Left ventricle myocardium inferior (tissue), 1 donor: ENCODE measurements at places on chromosomes 4 and X. TPM values are rescaled to one million over a fixed set of nuclear protein-coding genes. Genes with fewer than 3 reads are reported as not detected.

DNA sequence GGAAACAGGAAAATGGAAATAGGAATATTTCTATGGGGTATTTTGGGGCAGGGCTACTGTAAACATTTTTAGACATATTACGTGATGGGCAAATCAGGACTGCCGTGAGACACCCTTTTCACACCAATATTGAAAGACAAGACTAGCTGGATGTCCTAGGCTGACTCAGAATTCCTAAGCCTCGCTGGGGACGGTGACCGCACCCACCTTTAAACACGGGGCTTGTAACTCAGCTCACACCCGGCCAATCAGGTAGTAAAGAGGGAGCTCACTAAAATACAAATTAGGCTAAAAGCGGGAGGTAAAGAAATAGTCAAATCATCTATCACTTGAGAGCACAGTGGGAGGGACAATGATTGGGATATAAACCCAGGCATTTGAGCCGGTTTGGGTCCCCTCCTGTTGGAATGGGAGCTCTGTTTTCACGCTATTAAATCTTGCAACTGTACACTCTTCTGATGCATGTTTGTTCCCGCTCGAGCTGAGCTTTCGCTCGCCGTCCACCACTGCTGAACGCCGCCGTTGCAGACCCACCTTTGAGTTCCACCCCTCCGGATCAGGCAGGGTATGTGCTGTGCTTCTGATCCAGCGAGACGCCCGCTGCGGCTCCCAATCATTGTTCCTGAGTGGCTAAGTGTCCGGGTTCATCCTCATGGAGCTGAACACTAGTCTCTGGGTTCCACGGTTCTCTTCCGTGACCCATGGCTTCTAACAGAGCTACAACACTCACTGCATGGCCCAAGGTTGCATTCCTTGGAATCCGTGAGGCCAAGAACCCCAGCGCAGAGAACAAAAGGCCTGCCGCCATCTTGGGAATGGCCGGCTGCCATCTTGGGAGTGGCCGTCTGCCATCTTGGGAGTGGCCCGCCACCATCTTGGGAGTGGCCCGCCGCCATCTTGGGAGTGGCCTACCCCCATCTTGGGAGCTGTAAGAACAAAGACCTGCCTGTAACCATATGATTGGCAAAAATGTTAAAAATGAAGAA lies 152.6 kb downstream of the CRLF2 start:
- DNase-seq, result no peak

DNA sequence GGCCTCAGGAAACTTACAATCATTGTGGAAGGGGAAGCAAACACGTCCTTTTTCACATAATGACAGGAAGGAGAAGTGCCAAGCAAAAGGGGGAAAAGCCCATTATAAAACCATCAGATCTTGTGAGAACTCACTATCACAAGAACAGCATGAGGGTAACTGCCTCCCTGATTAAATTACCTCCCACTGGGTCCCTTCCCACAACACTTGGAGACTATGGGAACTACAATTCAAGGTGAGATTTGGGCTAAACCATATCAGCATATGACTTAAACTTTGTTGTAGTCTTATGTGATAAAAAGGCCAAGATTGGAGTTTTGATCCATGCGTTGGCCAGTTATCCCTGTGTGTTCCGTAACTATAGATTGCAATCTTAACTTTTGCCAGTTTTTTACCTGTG lies 68.3 kb downstream of the C4orf33 start:
- DNase-seq, result no peak

DNA sequence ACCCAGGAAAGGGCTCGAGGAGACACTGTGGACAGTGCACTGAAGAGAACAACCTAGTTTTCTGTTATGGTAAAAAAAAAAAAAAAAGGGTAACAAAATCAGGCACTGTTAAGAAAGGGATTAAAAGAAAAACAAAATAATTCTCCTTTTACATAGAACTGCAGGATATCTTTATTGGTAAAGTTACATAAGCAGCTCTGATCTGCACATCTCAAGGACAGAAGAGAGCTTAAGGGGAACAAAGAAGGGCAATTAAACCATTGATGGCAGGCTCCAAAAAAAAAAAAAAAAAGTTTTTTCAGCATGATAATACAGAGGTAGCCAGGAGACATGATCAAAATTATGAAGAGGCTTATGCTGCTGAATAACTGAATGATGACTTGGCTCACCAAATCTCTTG lies 85.0 kb downstream of the HDAC8 start:
- no peak for DNase-seq

NPFFR2 gene
- total RNA-seq, result not detected

- no peak for DNase-seq
Observed at GRCh38 chrX:6983207-6983955, 164.1 kb upstream of the STS start.

- no peak for DNase-seq
Observed at GRCh38 chr4:38815885-38816782, 11.5 kb upstream of the TLR1 start.

GRCh38 chr4:124104101-124104500 lies 608.4 kb downstream of the ANKRD50 start:
- no peak for DNase-seq

TMEM31 gene
- not detected for total RNA-seq

DNA sequence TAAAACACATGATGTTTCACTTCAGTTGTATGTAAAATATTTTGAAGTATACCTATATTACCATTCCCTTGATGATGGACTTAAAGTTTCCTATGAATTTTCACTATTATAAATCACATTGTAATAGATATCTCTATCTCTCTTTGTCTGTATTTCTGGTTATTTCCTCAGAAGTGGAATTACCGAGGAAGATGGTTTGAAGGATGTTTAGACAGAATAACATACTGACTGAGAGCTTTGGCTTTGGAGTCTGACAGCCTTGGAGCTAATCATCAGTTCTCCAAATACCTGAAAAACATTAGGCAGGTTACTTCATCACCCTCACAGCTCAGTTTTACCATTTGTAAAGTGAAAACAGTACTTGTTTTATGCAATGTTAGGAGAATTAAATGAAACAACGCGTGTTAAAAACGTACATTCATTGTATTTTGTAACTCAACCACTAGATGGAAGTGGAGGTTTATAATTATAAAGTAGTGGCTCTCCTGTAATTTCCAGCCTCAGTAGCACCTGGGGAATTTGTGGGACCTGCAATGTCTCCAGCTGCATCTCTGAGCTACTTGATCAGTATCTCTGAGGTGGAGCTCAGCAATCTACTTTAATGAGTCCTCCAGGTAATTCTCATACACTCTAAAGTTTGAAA lies 14.3 kb downstream of the JCHAIN start:
- DNase-seq, result no peak

GRCh38 chr4:90318193-90318592 lies 191.0 kb downstream of the CCSER1 start:
- no peak for DNase-seq

NRK gene
- total RNA-seq, result 2.7 TPM

MAGEA2 gene
- not detected for total RNA-seq

DNA sequence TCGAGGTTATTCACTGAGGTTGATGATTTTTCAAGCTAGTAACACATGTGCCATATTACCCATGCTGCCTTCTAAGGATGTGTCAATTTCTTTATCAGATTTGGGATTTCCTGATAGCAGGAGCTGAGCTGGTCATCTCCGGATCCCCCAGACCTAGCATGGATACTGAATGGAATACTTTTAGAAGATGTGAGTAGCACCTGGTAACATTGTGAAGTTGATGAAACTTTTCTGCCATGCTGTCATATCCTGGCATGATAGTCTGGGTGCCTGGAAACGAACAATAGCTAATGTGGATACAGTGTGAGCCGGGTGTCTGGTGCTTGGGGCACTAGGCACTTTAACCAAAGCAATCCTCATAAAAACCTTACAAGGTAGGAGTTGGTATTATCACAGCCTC lies 11.0 kb upstream of the CYTL1 start:
- DNase-seq, result no peak

GRCh38 chr4:153520801-153521329 lies 54.7 kb downstream of the TMEM131L start:
- no peak for DNase-seq

DNA sequence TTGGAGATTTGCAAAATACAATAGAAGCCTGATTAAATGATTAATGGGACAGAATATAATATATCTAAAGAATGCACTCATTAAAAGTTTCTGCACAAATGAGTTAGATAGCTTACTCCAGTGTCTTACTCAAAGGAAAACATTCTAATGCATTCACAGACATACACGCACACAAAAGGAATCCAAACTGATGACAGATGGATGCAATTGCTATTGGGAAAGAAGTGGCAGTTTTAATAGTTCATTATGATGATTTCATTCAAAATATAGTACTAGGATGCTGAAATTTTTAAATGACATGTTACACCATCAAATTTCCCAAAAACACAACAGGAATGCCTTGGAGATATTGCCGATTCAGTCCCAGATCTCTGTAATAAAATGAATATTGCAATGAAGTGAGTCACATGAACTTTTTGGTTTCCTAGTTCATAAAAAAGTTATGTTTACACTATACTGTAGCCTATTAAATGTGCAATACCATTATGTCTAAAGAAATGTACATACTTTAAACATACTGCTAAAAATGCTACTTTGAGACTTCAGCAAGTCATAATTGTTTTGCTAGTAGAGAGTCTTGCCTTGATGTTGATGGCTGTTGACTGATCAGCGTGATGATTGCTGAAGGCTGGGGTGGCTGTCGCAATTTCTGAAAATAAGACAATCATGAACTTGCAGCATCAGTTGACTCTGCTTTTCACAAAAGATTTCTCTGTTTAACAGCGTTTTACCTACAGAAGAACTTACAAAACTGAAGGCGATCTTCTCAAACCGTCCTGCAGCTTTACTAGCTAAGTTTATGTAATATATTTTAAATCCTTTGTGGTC lies 45.6 kb downstream of the BBS12 start:
- no peak for DNase-seq

BEX5 gene
- 0.99 TPM for total RNA-seq

- no peak for DNase-seq
Observed at GRCh38 chrX:16733013-16733412, 13.6 kb downstream of the SYAP1 start.

DNA sequence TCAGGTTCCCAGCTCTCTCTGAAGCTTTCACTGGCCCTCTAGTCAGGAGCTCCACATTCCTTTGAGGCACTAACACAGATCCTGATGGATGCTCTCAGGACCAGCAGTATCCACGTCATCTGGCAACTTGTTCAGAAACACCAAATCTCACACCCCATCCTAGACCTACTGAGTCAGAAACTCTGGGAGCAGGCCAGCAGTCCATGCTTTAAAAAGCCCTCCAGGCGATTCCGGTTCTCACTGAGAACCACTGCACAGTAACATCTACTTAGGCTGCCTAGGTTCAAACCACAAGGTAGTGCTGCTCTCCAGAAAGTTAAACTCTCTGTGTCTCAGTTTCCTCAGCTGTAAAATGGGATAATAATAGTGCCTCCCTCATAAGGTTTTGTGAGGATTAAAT lies 55.3 kb downstream of the CCDC158 start:
- DNase-seq, result no peak

- DNase-seq, result no peak
Observed at GRCh38 chrX:17021851-17022604, 75.6 kb downstream of the REPS2 start.

- no peak for DNase-seq
Observed at GRCh38 chr4:16783119-16783518, 115.3 kb downstream of the LDB2 start.

DNA sequence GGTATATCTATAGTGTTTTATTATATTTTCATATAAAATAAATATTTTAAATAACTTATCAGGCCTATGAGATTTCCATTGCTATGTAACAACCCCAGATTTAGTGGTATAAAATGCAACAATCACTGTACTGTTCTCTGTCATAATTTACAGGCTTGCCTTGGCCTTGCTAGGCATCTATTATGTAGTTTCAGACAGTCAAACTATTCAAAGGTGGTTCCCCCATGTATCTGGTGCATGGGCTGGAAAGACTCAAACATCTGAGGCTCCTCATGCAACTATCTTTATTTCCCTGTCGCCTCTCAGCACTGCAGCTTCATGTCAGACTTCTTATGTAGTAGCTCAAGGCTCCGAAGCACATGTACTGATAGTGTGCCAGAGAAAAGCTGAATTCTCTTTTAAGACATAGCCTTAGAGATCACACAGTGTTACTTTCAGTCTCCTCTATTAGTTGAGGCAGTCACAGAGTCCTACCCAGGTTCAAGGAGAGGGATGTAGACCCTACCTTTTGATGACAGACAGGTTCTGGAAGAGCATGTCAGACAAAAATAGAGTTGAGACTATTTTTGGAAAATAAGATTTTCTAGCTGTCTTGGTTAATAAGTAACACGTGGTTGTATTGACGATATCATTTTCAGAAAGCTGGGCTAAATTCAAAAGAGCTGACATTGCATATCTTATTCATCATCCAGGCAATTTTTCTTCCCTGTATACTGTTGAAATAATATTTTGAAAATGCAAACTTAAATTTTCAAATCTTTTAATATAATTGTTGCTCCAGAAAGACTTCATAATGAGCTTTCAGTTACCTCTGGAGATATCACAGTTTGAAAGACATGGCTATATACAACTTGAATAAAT lies 19.4 kb downstream of the MTTP start:
- DNase-seq, result no peak

GRCh38 chr4:55866290-55866907 lies 13.0 kb downstream of the EXOC1 start:
- DNase-seq, result no peak

- DNase-seq, result no peak
Observed at GRCh38 chrX:42944381-42944998, 166.5 kb upstream of the PPP1R2C start.

- DNase-seq, result no peak
Observed at GRCh38 chrX:69107747-69108401, 57.4 kb downstream of the PJA1 start.

ARSD gene
- 9.3 TPM for total RNA-seq

HSD17B13 gene
- 0.08 TPM for total RNA-seq

MAGEB16 gene
- not detected for total RNA-seq

GRCh38 chr4:95362906-95363558 lies 185.7 kb downstream of the UNC5C start:
- no peak for DNase-seq

DNA sequence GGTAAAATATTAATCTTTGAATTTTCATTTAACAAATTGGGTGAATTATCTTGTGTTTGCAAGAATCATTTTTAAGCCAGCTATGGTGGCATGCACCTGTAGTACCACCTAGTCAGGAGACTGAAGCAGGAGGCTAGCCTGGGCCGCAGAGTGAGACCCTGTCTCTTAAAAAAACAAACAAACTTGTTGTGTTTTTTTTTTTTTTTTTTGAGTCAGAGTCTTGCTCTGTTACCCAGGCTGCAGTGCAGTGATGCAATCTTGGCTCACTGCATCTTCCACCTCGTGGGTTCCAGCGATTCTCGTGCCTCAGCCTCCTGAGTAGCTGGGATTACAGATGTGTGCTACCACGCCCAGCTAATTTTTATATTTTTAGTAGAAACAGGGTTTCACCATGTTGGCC lies 2.2 kb downstream of the TXLNG start:
- no peak for DNase-seq

GRCh38 chr4:102901804-102902203 lies 33.0 kb downstream of the CISD2 start:
- DNase-seq, result no peak

FATE1 gene
- not detected for total RNA-seq

SPATA18 gene
- 1.6 TPM for total RNA-seq

DNA sequence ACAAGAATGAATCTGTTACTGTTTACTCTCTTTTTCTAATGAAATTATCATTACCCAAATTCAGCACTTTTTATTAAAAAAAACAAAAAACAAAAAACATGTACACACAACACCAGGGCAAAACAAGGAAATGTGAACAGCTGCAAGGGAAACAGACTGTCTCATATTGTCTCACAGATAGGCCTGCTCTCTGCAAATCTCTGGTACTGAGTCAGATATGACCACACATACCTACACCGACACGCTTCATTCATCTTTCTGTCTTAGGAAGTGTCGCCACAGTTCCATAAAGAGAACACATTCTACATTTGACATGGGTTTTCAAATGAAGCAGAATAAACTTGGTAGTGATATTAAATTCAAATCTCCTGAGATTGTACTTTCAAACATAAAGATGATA lies 92.2 kb upstream of the GPR34 start:
- no peak for DNase-seq

NPY2R gene
- total RNA-seq, result not detected
